COR-L47 (cell line): ENCODE measurements at places on chromosomes 5 and 9.
A peak's percentile ranks its signal among the peaks of the same experiment; 100 is the strongest.

- no peak for DNase-seq
Observed at GRCh38 chr5:78760366-78760765, 111.8 kb upstream of the LHFPL2 start.

GRCh38 chr9:35981699-35982098, 23.7 kb upstream of the OR2S2 start:
- DNase-seq = no peak

- DNase-seq = no peak
Observed at GRCh38 chr9:33469891-33470290, 3.8 kb downstream of the NOL6 start.

DNA sequence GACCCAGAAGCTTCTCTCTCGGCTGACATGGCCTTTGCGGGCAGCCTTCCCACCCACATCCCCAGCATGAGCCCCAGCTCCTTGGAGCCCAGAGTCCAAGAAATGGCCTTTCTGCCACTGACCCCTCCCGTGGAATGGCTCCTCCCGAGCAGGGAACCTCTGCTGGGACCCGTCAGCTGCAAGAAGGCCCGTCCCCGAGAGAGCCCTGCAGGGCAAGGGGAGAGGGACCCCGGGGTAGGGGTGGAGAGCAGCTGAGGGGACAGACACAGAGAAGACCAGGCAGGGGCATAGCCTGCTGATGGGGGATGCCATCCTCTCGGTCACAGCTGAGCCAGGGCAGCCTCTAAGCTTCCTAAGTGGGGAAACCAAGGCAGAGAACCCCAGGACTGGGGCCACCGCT, 11.2 kb upstream of the NOTCH1 start:
- DNase-seq = no peak

GRCh38 chr5:6775571-6775970, 62.3 kb downstream of the TENT4A start:
- DNase-seq = no peak

DNA sequence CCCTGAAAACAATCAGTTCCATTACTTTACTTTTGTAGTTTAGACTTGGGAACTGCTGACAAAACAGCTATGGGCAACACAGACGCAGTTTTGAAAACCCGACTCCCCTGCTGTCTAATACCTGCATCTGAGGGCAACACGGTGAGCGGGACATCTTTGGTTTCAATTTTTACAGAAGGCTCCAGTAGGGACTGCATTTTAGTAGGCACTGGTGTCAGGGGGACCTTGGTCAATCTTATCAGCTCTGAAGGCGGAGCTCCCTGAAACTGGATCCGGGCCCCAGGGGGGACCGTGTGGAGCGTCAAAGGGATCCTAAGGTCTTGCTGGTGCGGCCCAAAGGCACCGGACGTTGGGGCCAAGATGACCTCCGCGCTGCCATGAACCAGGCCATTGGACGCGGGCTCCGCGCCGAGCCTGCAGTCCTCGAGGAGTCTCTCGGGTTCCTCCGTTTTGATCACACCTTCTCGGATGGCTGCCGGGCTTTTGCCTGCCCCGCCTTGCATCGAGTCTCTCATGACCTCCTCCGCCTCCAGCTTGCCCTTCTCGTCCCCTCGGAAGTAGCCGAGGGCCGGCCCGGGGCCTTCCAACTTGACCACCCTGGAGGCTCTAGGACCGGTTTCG, 1.1 kb downstream of the SOX30 start:
- DNase-seq = no peak

DNA sequence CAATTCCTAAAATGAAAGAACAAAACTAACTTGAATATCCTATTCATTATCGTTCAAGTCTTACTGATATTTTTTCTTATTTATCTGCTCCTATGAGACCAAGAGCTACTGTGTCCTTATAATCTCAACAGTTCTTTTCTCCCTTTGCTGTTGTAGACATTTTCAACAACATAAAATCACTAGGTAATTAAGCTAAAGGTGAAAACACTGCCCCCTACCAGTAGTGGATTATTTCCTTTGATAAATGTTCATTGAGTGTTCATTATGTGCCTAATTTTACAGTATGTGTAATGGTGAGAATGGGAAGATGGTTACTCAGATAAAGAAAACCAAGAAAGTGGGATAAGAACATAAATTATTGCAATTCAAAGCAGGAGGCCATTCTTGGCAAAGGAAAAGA, 41.4 kb upstream of the PAPPA start:
- DNase-seq = no peak

DNA sequence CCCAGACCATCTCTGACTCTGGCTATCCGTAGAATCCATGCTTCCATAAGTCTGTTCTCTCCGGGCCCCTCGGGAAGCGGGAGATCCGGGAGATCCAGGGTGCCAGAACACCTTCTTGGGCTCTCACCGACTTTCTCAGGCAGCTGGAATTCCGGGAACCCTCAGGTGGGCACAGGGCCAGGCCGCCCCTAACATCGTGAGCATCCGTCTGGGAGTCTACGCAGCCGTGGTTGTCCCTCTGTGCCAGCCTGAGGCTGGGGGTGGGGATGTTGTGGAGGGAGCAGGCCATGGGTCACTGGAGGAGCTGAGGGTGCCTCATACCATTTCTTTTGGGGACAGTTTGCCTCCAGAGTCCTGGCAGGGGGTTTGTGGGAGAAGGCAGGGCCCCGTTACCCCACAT, 92.3 kb upstream of the COL5A1 start:
- DNase-seq = no peak

DNA sequence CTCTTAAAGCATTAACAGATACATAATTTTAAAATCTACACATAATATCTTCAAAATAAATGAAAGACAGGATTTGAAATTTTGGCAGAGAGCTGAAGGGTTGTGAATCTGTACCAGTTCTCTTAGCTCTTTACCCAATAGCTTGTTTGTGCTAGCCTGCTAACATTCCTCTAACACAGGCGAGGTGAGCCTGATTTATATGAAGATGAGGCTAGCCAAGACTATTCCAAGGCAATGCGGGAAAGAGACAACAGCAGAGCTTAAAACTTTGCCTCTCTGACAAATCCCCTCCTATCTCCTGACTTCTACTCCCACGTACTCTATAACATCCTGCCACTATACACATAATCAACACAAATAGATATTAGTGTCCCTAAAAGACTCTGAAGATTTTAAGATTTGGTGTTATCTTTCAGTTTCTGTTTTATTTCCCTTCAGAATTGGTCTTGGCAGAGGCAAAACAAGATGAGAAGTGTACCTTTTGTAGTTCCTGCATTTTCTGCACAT, 745.6 kb upstream of the ZNF608 start:
- DNase-seq = no peak

DNA sequence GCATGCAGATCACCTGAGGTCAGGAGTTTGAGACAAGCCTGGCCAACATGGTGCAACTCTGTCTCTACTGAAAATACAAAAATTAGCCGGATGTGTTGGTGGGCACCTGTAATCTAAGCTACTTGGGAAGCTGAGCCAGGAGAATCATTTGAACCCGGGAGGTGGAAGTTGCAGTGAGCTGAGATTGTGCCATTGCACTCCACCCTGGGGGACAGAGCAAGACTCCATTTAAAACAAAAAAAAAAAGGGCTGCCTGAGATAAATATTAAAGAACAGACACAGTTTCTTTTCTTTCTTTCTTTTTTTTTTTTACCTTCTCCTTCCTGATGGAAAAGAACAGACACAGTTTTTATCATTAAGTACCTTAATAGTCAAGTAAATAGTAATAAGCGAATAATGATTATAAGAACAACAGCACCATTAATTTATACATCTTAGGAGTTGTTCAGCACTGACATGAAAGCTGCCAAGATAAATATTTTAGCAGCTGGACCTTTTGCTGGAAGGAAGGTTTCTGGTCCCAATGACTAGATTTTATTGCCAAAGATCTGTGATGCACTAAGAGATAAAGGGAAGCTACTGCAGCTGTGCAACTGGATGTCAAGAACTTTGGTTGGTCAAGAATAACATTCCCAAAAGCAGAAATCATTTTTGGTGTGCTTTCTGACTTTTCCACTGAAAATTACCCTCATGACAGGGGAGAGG, 7.0 kb downstream of the CENPP start:
- no peak for DNase-seq

- DNase-seq = peak; percentile 21
Observed at GRCh38 chr5:132300577-132301343, 6.6 kb downstream of the SLC22A4 start.

- no peak for DNase-seq
Observed at GRCh38 chr9:128143525-128144238, 5.6 kb upstream of the LCN2 start.

DNA sequence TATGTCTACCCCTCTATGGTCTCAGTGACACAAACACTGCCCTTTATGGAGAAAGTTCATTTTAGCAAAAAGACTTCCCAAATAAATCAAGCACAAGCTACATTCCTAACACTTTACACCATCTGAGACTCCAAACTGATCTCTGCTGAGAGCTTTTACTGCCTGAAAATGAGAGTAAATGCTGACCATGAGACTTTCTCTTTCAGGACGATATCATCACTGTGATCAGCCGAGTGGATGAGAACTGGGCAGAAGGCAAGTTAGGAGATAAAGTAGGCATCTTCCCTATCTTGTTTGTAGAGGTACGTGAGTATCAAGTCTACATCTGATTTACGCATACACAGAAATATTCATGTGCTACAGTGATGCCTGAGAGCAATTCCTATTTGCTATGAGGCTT, 67.5 kb downstream of the SH3RF2 start:
- no peak for DNase-seq

DNA sequence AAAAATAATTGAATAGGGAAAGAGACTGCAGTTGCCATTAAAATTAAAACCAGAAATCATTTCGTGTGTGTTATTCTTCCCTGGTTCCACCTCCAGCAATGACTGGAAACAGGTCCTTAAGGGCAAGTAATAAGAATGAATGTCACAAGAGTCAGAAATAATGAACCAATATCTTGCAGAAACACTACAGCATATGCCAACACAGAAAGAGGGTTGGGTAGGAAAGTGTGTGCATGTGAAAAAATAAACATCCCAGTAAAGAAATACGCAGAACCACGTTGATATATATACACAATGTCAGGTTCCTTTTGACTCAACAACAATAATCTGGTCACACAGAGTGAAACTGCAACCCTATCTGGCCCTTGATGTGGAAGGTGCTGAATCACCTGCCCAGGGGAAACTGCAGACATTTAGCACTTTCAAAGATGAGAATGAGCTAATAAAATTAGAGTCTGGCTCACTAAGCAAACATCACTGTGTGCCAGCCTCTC, 15.0 kb downstream of the HMHB1 start:
- no peak for DNase-seq

GRCh38 chr5:2833556-2833955, 82.1 kb upstream of the IRX2 start:
- no peak for DNase-seq

- no peak for DNase-seq
Observed at GRCh38 chr9:211557-211956, 3.1 kb upstream of the DOCK8 start.

DNA sequence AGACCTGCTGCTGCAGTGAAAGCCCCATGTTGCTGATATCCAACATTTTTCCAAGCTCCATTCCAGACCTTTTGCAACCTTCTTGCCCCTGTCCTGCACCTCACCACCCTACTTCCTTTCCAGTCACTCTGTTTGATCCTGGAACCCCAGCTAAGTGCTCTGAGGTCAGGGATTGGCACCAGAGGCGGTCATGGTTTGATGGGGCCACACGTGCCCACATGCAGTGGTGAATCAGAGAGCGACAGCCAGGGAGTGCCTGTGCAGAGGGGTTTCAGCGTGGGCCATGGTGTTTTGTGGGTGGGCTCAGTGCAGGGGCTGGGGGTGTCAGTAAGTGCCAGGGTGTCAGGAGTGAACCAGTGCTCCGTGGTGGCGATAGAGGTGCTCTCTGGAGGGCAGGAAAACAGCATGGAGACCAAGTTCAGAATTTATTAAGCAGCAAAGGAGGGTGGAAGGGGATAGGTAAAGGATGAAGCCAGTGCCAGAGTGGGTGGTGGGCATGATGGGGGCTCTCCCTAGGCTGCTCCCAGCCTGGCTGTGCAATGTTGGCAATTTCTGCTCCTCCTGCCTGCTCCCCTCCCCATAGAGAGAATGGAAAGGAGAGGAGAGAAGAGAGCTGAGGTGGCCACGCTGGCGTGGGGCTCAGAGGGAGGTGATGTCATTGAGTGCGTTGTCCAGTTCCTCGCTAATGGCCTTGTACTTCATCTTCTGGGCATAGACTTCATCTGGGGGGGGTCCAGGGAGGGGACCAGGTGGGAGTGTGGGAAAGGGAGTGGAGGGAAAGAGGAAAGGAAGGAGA, 7.0 kb downstream of the TPM2 start:
- DNase-seq = no peak

DNA sequence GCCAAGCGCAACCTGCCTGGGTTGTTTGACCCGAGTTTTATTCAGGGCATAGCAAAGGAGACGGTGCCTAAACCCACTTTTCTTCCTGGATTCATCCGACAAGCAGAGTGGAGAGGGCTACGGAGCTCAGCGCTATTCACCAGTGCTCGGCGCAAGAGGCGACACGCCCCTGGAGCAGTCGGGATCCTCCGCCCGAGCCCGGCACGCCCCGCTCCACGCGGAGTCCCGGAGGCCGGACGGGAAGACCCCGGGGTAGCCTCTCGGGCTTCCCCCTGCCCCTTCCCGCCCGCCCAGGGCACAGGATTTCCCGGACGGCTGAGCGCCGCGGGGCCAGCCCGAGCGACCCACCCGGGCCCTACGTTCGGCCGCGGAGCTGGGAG, 427 bp downstream of the SERINC5 start:
- no peak for DNase-seq

DNA sequence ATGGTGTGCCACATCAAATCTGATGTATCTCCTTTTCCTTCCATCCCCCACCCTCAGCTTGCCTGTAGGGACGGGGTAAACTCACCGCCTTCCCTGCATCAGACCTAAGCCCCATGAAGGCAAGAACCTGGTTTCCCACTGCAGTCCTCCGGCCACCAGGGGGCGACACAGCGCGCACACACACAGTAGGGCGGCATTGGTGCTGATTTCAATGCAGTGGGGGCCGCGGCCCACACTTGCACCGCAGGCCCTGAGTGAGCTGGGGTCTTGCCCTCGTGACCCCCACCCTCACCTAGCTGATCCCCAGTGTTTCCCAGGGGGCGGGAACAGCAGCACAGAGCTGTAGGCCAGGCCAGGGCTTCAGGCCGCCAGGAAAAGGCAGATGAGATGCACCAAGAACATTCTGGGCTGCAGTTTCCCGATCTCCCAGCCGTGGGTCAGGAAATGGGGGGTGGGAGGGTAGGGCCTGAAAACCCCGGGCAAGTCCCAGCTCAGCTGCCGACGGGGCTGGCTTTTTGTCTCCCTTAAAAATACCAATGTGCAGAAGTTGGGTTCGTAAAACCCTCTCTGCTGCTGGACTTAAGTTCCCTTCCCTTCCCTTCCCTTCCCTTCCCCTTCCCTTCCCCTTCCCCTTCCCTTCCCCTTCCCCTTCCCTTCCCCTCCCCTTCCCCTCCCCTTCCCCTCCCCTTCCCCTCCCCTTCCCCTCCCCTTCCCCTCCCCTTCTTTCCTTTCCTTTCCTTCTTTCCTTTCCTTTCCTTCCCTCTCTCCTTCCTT, 19.5 kb downstream of the FAM163B start:
- no peak for DNase-seq

- DNase-seq = no peak
Observed at GRCh38 chr5:125582352-125582751, 835.9 kb upstream of the ZNF608 start.

GRCh38 chr9:113436728-113437515, 26.4 kb downstream of the C9orf43 start:
- DNase-seq = no peak

DNA sequence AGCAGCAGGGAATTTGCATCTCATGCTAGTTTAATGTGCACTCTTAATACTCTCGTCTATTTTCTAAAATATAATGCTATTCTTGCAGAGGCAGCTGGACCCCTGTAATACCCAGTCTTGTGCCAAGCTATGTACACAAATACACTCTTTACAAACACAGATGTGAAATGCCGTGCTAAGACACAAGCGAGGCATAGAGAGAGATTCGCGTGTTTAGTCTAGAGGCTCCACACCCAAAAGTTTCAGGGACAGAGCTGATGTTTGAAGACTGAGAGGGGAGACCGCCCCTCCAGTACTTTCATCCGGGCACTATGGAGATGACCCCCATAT, 1.2 kb downstream of the DPYSL3 start:
- no peak for DNase-seq
